ENCODE measurements at places on chromosomes 4 and X.

- no peak overlapping the region for H3K4me3 ChIP-seq
- H3K27ac ChIP-seq, result no peak overlapping the region
- no peaks in the 10 kb centered on the region for H3K27me3 ChIP-seq
- DNase-seq, result no peak
- H3K4me1 ChIP-seq, result no peaks in the 10 kb centered on the region
- no peaks in the 10 kb centered on the region for H3K36me3 ChIP-seq
Observed at GRCh38 chrX:143754183-143754582, 33.6 kb upstream of the SPANXN2 start.

- H3K27ac ChIP-seq, result no peak overlapping the region
- H3K36me3 ChIP-seq, result no peaks in the 10 kb centered on the region
- no peak for DNase-seq
- H3K4me1 ChIP-seq, result peaks cover 2% of the 10 kb centered on the region
- H3K4me3 ChIP-seq, result no peak overlapping the region
- no peaks in the 10 kb centered on the region for H3K27me3 ChIP-seq
Observed at GRCh38 chr4:4618847-4619246, 77.0 kb upstream of the STX18 start.

- peaks cover 2% of the 10 kb centered on the region for H3K4me1 ChIP-seq
- H3K4me3 ChIP-seq, result no peak overlapping the region
- no peak overlapping the region for H3K27ac ChIP-seq
Observed at GRCh38 chr4:158914218-158914617, 145.4 kb downstream of the FNIP2 start.

DNA sequence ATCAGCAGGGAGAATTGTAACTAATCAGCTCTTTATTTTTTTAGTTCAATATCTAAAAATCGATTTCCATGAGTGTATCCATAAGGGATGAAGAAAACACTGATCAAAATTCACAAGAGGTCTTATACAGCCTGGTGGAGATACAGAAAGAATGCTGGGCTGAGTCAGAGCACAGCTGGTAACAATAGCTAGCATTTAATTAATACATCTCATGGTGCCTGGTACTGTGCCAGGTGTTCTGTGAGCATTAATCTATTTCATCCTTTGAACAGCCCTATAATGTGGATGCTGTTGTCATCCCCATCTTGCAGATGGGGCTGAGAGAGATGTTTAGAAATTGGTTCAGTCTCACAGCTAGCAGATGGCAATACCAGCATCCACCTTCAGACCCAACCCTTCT lies 250.9 kb upstream of the RPS6KA3 start:
- H3K36me3 ChIP-seq, result no peaks in the 10 kb centered on the region
- no peak overlapping the region for H3K27ac ChIP-seq
- no peaks in the 10 kb centered on the region for H3K4me1 ChIP-seq
- H3K27me3 ChIP-seq, result no peaks in the 10 kb centered on the region
- DNase-seq, result no peak

- no peak overlapping the region for H3K4me3 ChIP-seq
- peak overlapping the region; percentile 78 for H3K27ac ChIP-seq
- H3K27me3 ChIP-seq, result no peaks in the 10 kb centered on the region
- H3K36me3 ChIP-seq, result no peaks in the 10 kb centered on the region
Observed at GRCh38 chrX:107731831-107732502, 43.6 kb downstream of the TSC22D3 start.

DNA sequence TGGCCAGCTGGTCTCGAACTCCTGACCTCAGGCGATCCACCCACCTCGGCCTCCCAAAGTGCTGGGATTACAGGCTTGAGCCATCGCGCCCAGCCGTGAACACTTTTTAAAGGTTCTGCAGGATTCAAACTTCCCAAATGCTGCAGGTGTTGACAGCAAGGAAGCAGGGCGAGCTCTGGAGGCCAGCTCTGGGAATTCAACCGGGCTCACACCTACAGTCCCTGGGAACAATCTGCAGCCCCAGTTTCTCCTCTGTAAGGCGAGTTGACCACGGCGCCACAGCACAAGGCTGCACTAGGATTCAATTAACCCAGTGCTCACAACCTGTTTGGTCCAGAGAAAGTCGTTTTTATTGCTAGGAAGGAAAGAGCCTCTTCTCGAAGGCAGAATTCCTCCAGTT lies 1.6 kb downstream of the MTNR1A start:
- H3K4me3 ChIP-seq, result no peak overlapping the region
- H3K4me1 ChIP-seq, result peaks cover 5% of the 10 kb centered on the region
- H3K36me3 ChIP-seq, result no peaks in the 10 kb centered on the region
- DNase-seq, result no peak
- no peak overlapping the region for H3K27ac ChIP-seq

DNA sequence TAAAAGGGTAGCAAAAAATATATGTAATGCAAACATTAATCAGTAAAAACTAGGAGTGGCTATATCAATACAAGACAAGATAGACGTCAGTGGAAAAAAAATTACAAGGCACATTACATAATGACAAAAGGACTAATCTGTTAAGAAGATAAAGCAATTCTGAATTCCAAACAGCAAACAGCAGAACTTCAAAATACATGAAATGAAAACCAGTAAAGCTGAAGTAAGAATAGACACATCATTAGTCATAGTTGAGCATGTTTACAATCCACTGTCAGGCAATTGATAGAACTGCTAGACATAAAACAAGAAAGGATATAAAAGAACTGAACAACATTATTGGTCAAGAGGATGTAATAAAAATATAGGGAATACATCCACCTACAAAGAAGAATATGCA lies 12.2 kb downstream of the SULT1B1 start:
- no peaks in the 10 kb centered on the region for H3K4me1 ChIP-seq
- DNase-seq, result no peak
- no peaks in the 10 kb centered on the region for H3K27me3 ChIP-seq
- H3K36me3 ChIP-seq, result no peaks in the 10 kb centered on the region
- H3K4me3 ChIP-seq, result no peak overlapping the region

GRCh38 chr4:81471298-81471587 lies 464 bp downstream of the RASGEF1B start:
- peak overlapping the region; percentile 94 for H3K27ac ChIP-seq
- DNase-seq, result no peak

DNA sequence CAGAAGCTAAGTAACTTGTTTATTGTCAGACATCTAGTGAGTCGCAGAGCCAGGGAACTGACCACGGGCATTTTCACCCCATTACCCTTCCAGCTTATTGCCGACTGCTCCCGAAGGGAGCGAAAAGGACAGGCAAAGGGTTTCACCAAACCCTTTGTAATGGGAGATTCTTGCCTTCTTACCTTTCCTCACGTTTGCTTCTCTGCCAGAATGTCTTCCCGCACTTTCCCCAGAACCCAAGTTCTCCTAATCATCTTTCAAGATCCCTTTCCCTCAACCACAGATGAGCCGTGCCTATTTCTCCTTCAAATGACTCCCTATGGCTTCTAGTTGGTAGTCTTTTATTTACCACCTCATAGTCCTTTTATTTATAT lies 520 bp upstream of the SRP72 start:
- peak overlapping the region; percentile 99 for H3K27ac ChIP-seq
- peak overlapping the region; percentile 65 for H3K4me3 ChIP-seq
- peaks cover 28% of the 10 kb centered on the region for H3K4me1 ChIP-seq
- no peaks in the 10 kb centered on the region for H3K27me3 ChIP-seq

DNA sequence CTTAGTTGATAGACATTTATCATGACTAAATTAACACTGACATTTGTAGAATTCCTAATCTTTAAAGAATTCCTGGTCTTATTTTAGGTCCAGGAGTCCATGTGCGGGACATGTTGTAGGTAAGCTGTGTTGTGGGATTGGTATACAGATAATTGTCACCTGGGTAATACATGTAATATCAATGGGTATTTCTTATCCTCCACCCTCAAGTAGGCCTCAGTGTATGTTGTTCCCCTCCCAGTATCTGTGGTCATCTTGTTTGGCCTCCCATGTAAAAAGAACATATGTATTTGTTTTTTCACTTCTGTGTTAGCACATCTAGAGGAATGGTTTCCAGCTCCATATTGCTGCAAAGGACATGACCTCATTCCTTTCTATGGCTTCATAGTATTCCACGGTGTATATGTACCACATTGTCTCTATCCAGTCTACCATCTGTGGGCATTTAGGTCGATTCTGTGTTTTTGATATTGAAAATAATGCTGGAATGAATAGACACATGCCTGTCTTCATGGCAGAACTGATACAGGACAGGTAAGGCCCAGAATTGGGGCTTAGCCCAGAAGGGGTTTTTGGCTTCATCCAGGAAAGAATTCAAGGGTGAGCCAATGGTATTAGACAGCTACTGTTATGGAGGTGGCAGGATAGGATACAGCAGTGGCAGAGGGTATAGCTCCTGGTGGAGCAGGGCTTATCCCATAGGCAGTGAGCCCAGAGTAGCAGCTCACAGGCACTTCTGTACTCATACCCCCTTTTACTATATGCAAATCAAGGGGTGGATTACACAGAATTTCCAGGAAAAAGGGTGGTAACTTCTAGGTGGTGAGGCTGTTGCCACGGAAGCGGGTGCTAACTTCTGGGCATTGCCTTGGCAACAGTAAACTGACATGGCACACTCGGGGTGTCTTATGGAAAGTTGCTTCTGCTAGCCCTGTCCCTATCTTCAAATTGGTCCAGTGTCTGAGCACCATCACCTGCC lies 66.1 kb upstream of the WDR1 start:
- H3K27me3 ChIP-seq, result no peaks in the 10 kb centered on the region
- no peak for DNase-seq
- H3K27ac ChIP-seq, result no peak overlapping the region
- no peaks in the 10 kb centered on the region for H3K36me3 ChIP-seq
- H3K4me3 ChIP-seq, result no peak overlapping the region

GRCh38 chrX:65688403-65688871 lies 21.0 kb downstream of the MSN start:
- H3K27me3 ChIP-seq, result no peaks in the 10 kb centered on the region
- no peaks in the 10 kb centered on the region for H3K4me1 ChIP-seq
- no peak overlapping the region for H3K27ac ChIP-seq
- no peaks in the 10 kb centered on the region for H3K36me3 ChIP-seq

DNA sequence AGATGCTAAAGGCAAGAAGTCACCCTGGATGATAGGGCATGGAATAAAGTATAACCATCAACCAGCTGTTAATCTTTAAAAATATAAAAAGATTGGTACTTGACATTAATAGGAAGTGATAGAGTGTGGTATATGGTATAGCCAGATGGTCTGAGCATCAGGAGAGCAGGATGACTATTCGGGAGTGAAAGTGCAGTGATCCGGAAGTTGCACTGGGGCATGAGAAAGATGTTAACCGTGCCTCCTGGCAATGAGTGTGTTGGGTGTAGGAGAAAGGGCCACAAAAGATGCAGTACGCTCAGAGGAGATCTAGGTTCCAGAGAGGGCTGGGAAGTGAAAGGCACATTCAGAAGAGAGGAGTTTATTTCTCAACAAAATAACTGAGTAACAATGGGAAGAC lies 65.0 kb downstream of the TSPAN7 start:
- no peak overlapping the region for H3K4me3 ChIP-seq
- no peak overlapping the region for H3K27ac ChIP-seq
- no peaks in the 10 kb centered on the region for H3K4me1 ChIP-seq
- no peaks in the 10 kb centered on the region for H3K27me3 ChIP-seq
- DNase-seq, result no peak
- no peaks in the 10 kb centered on the region for H3K36me3 ChIP-seq

- H3K4me1 ChIP-seq, result no peaks in the 10 kb centered on the region
- DNase-seq, result no peak
- H3K36me3 ChIP-seq, result no peaks in the 10 kb centered on the region
Observed at GRCh38 chrX:54230435-54231148, 47.5 kb upstream of the FAM120C start.

DNA sequence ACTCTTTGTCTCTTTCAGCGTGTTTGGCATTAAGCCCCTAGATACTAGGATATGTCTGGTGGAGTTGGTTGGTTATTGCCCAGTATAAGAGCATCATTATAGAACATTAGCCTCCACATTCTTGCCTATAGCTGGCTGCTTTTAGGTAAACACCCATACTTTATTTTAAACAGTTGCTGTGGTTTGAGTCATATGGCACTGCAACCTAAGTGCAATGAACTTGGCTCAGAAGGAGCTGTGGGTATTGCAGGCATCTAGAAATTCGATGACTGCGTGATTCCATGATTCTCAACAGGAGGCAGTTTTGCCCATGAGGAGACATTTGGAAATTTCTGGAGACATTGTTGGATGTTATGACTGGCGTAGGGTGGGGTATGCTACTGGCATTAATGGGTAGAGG lies 49.5 kb downstream of the DCLK2 start:
- no peak for DNase-seq
- H3K27me3 ChIP-seq, result no peaks in the 10 kb centered on the region
- H3K27ac ChIP-seq, result no peak overlapping the region
- H3K36me3 ChIP-seq, result no peaks in the 10 kb centered on the region
- H3K4me3 ChIP-seq, result no peak overlapping the region

DNA sequence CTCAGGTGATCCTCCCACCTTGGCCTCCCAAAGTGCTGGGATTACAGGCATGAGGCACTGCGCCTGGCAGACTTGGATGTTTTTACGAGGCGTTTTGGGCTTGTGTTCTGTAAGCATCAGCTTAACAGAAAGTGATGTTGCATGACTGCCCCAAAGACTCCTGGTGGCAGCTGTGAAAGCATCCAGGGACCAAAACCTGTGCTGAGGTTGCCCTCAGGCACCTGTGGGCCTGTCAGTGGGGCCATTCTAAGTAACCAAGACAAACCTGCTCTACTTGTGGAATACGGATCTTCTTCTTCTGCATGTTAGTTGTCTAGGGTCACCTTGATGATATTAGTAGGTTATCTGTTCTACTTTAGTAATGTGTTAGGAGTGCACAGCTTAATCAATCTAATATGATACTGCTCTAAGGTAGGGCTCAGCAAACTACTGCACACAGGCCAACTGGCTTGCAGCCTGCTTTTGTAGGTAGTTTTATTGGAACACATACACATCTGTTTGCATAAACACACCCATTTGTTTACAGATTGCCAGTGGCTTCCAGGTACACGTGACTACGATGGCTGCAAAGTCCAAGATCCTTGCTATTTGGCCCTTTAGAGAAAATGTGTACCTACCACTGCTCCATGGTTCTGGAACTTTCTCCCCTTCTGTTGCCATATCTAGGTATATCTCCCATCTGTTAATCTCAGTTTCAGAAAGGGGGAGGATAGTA lies 136.7 kb downstream of the GPR143 start:
- no peaks in the 10 kb centered on the region for H3K4me1 ChIP-seq
- no peak for DNase-seq
- H3K36me3 ChIP-seq, result no peaks in the 10 kb centered on the region
- H3K27ac ChIP-seq, result no peak overlapping the region

GRCh38 chrX:136251041-136251991 lies at the start of gene MAP7D3:
MAP7D3 (minus strand) TSS chrX:136251400; CDS start chrX:136251358, 42 bp downstream.
- no peaks in the 10 kb centered on the region for H3K27me3 ChIP-seq
- no peaks in the 10 kb centered on the region for H3K4me1 ChIP-seq
- peak within 1 kb of the TSS; percentile 55 for H3K4me3 ChIP-seq
- DNase-seq, result peak; percentile 78
- no peak within 1 kb of the TSS for H3K27ac ChIP-seq

DNA sequence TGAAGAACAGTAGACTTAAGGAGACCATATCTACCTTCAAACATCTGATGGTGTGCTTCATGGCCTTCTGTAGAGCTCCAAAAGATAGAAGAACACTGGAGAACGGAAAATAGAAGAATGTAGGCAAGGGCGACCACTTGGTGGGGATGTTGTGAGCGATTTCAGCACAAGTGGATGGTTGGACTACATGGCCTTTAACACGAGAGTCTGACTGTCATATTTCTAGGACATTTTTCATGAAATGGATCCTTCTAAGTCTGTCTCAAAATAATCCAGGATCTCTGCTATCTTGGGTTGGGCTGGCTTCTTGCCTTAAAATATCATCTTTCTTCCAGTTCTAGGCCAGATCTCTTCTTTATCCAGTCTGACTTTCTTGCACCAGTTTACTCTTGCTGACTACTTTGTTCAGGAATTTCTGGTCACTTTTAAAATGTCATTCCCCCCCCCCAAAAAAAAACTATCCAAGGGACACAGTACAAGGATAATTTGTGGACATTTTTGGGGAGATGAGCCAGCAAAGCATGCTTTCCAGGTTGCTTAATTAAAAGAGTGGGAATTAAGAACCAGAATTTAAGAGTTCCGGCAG lies 1.2 kb upstream of the MID1IP1 start:
- no peak overlapping the region for H3K4me3 ChIP-seq
- H3K36me3 ChIP-seq, result no peaks in the 10 kb centered on the region
- DNase-seq, result peak; percentile 13
- no peak overlapping the region for H3K27ac ChIP-seq
